ENCODE measurements at places on chromosomes 2 and 18.

GRCh38 chr18:11860594-11861450 is 9.6 kb downstream of the CHMP1B start:
- DNase-seq: no peak

- no peak for DNase-seq
Measured at GRCh38 chr2:59754011-59754735, 799.3 kb downstream of the BCL11A start.

DNA sequence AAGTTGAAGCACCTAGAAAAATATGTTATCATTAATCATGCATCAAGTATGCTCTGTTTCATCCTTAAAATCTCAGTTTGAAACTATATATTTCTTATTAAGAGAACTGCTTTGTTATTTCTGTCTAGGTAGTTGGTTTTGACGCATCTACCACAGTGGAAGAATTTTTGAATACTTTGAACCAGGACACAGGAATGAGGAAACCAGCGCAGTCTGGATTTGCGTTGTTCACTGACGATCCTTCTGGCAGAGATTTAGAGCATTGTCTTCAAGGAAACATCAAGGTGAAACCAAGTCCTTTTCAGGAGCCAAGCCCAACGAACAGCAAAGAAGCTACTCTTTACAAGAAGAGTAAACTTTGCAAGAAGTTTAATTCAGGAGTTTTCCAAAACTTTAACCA is 30.1 kb upstream of the DYNC2LI1 start:
- DNase-seq: no peak

DNA sequence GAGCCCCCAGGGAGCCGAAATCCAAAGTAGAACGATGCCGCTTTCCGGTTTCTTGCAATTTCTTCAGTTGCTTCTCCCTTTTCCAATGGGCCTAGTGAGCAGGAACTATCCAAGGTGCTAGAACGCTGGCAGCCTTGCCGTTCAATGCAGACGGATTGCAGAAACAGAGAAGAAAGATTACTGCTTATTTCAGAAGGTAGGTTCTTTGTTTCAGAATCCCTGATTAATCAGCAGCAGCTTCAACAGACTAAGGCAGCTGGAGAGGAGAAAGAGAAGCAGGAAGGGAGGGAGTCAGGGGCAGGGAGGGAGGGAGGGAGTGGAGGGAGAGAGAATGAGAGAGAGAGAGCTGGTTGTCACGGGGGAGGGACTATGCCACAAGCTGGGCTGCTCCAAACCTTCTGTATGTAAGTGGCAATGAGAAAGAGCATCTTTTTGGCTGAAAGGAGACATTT is 576 bp downstream of the NYAP2 start:
- DNase-seq: peak; percentile 53

DNA sequence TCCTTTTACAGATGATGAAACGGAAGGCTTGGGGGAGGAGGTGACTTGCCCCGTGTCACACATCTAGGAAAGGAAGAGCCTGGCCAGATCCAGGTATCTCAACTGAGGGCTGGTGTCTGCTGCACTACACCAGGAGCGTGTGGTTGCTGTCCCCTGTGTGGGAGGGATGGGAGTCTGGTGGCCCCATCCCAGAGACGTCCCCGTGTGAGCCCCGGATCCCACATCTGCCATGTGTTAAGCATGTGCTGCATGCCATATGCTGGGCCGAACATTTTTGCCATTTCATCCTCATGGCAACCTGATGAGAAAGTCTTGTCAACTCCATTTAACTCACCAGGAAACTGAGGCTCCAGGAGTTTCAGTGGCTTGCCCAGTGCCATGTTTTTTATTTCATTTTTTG is 4.2 kb downstream of the GAREM2 start:
- DNase-seq: no peak

DNA sequence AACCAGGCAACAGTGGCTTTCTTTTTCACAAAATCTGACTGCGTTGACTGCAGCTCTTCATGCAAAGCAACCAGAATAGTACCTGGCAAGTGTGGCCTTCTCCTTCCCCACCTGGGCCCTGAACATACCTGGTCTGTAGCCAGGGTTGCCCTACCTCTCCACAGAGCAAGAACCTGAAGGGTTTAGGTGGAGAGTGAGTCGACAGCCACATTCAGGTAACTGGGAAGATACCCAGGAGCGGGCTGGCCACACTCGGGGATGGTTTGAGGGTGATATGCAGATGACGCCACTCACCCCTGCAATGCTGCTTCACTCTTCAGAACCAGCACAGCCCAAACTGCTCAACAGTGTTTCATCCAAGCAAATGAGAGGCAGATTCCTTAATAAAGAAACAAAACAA is 117.3 kb downstream of the TTC32 start:
- DNase-seq: no peak

- no peak for DNase-seq
Measured at GRCh38 chr2:149225446-149225845, 104.9 kb upstream of the LYPD6 start.

DNA sequence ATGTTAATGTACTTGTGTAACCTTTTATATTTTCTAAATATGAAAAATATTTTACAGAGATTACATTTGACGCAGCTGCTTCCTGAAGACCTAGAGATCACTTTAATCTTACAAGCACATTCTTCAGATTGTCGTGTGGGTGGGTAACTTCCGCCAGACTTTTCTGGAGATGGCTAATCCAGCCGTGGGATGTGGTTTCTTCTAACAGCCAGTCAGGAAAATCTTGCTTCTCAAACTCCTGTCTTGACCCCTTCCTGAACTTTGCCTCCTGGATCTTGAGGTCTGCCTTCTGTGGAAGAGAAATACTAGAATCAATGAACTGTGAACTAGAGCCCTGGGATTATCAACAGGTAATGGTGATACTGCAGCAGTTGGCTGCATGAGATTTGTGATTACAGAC is 401.6 kb upstream of the TNP1 start:
- DNase-seq: no peak

DNA sequence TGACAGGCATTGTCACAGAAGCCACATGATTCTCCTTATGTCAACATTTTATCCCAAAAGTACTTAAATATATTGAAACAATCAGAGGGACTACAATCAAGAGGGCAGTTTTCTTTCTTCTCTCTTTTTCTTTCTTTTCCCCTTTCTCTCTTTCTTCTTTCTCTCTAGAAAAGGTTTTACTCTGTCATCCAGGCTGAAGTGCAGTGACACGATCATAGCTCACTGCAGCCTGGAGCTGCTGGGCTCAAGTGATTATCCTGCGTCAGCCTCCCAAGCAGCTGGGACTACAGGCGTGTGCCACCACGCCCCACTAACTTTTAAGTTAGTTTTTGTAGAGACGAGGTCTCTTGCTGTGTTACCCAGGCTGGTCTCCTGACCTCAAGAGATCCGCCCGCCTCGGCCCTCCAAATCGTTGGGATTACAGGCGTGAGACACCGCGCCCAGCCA is 1.0 kb upstream of the PRKD3 start:
- DNase-seq: no peak

GRCh38 chr18:7482342-7482741 is 84.8 kb upstream of the PTPRM start:
- DNase-seq: no peak

- DNase-seq: no peak
Measured at GRCh38 chr2:137705296-137705695, 259.0 kb upstream of the HNMT start.

GRCh38 chr2:221377597-221377996 is 194.5 kb downstream of the EPHA4 start:
- no peak for DNase-seq

DNA sequence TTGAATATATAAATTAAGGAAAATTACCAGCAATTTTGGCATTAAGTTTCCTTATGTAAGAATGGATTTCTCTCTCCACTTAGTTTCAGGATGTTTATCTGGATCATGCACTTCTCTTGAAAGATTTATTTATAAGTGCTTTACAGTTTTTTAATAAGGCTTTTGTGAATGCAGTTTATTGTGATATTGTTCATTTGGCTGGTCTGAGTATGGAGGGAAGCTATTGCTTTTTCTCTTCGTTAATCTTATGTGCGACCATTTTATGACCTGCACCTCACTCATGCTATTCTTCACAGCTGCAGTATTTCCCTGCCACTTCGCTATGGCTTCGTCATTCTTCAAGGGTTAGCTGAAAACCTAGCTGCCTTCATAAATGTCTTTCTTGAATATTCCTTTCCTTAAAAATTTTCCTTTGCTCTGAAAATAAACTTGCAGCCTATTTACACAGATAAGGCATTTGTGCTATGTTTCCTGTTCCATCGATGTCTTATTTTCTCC is 233.4 kb downstream of the SOCS6 start:
- DNase-seq: no peak

- DNase-seq: peak; percentile 6
Measured at GRCh38 chr2:172782506-172783164, 47.0 kb downstream of the RAPGEF4 start.

DNA sequence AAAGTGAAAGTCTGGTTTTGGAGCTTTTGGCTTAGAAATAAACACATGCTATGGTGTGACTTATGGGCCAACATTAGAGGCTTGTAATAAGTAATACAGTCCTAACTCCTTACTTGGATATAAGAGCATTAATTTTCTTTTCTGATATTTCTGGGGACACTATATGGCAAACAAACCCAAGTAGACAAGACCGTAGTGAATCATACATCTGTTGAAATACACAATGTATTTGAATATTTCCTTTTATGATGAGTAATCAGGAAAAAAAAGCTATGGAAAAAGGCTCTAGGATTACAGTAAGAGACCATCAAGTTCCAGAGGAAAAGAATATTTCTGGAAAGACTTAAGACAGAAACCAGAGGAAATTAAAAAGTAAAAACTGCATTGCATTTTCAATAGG is 146.0 kb upstream of the CYP26B1 start:
- DNase-seq: peak; percentile 57

- peak; percentile 41 for DNase-seq
Measured at GRCh38 chr2:221100467-221101089, 471.5 kb downstream of the EPHA4 start.

- peak; percentile 36 for DNase-seq
Measured at GRCh38 chr2:182229297-182229696, 197.5 kb downstream of the PDE1A start.

DNA sequence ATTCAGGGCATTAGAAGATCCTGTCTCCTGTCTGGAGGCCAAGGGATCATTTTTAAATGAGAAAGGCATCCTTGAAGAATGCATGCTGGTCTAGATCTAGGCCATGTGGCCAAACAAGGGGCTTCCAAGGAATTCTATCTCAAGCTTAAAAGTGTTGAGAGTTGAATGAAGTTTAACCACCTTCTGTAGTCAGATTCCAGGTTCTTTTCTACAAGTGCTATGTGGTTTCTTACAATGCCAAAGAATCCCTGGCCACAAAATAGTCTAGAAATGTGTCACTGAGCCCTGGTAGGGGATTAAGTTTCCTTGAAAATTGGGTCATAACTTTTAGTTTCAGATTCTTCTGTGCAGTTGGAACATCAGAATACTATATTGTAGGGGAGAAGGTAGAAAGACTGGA is 640.7 kb upstream of the ACVR2A start:
- DNase-seq: peak; percentile 77

DNA sequence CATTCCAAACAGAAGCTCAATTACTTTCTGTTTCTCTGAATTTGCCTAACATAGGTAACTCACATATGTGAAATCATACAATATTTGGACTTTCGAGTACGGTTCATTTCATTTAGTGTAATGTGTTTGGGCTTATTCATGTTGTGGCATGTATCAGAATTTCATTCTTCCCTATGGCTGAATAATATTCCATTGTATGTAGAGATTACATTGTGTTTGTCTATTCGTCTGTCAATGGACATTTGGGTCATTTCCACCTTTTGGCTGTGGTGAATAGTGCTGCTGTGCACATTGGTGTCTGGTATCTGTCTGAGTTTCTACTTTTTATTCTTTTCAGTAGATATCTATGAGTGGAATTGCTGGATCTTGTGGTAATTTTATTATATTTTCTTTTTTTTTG is 43.9 kb downstream of the LBH start:
- DNase-seq: no peak

DNA sequence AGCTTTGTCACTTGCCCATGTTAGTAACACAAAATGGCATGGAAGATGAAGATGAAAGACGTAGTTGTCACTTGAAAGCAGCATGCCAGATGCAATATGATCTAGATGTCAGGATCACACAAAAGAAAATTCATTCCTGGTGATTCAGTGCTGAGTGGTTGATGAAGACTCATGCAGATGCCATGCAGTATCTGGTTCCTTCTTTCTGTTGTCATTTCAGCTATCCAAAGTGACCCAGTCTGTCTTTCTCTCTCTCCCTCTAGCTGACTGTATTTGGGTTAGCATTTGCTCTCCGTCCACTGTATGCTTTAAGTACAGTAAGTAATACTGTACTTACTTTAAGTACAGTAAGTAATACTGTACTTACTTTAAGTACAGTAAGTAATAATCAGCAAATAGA is 50.4 kb downstream of the TTN start:
- DNase-seq: peak; percentile 89

GRCh38 chr18:70261141-70261788 is 27.6 kb upstream of the SOCS6 start:
- DNase-seq: no peak

Data from PC-3 (cell line).